ENCODE measurements at places on chromosomes 3 and 15.

- DNase-seq = no peak
These were observed 21.9 kb downstream of the PLCL2 start for GRCh38 chr3:16906682-16907081.

GRCh38 chr15:100106732-100107131 lies 235.0 kb downstream of the ADAMTS17 start:
- no peak for DNase-seq

GRCh38 chr15:81049835-81050234 lies 49.1 kb downstream of the TLNRD1 start:
- no peak for DNase-seq

DNA sequence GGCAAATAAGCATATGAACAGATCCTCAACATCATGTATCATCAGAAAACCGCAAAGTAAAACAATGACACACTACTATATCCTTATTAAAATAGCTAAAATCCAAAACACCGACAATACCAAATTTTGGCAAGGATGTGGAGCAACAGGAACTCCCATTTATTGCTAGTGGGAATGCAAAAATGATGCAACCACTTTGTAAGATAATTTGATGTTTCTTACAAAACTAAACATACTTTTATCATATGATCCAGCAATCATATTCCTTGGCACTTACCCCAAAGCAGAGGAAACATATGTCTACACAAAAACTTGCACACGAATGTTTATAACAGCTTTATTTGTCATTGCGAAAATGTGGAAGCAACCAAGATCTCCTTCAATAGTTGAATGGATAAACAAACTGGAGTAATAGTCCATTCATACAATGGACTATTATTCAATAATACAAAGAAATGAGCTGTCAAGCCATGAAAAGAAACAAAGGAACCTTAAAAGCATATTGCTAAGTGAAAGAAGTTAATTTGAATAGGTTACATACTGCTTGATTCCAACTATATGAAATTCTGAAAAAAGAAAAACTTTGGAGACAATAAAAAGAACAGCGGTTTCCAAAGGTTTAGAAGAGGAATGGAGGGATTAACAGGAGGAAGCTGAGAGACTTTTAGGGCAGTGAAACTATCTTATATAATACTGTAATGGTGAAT lies 172.0 kb downstream of the VPS13C start:
- DNase-seq = no peak
